ENCODE measurements at places on chromosomes 2 and 18.

GRCh38 chr2:160423126-160423525 is 70.5 kb downstream of the RBMS1 start:
- no peaks in the 10 kb centered on the region for H3K36me3 ChIP-seq
- H3K27ac ChIP-seq = no peak overlapping the region

DNA sequence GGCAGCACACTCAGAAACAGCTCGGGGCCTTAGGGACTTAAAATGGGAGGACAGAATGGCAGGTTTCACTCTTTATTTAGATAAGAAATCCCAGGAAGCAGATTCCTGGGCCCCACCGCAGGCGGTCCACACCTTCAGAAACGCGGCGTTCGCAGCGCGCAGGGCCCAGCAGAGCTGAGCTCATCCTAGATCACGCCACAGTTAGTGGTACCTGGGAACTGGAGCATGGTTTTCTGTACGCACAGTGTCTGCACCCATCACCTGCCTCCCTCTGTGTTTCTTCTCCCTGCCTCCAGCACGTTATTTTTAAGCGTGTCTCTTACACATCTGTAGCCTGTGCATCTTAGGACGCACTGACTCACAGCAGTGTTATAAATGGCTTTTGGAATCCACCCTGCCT is 242.1 kb downstream of the ALPK2 start:
- no peak for DNase-seq
- H3K4me1 ChIP-seq = no peaks in the 10 kb centered on the region
- H3K27ac ChIP-seq = no peak overlapping the region
- H3K36me3 ChIP-seq = peaks cover 68% of the 10 kb centered on the region
- H3K4me3 ChIP-seq = no peak overlapping the region

- H3K4me1 ChIP-seq = peaks cover 58% of the 10 kb centered on the region
- H3K27ac ChIP-seq = peak overlapping the region; percentile 59
- H3K27me3 ChIP-seq = no peaks in the 10 kb centered on the region
- DNase-seq = no peak
- no peak overlapping the region for H3K4me3 ChIP-seq
- H3K36me3 ChIP-seq = no peaks in the 10 kb centered on the region
These were observed 60.6 kb downstream of the ZEB2 start for GRCh38 chr2:144459286-144459685.

DNA sequence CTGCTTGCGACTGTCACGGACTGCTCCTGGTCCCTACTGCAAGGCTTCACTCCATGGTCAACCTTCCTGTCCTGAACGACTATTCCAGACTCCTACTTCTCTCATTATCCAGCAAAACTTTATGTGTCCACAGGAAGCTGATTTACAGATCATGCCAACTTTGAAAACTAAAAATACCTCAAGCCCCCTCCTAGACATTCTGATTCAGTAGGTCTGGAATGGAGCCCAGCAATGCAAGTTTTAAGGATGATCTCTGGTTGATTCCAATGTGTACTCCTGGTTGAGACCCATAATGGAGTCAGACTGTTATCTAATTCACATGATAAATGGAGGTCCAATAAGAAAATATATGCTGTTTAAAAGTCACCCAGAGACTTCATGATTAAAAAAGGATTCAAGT is 13.1 kb upstream of the LRATD1 start:
- no peaks in the 10 kb centered on the region for H3K36me3 ChIP-seq
- DNase-seq = no peak
- no peaks in the 10 kb centered on the region for H3K27me3 ChIP-seq
- H3K4me1 ChIP-seq = no peaks in the 10 kb centered on the region
- H3K4me3 ChIP-seq = no peak overlapping the region

- no peak overlapping the region for H3K27ac ChIP-seq
- H3K27me3 ChIP-seq = no peaks in the 10 kb centered on the region
- peaks cover 3% of the 10 kb centered on the region for H3K4me1 ChIP-seq
- DNase-seq = no peak
These were observed 12.4 kb upstream of the CRYGA start for GRCh38 chr2:208175840-208176153.

- no peak overlapping the region for H3K4me3 ChIP-seq
- no peak overlapping the region for H3K27ac ChIP-seq
These were observed 326.3 kb downstream of the GBX2 start for GRCh38 chr2:235841863-235842262.

- H3K36me3 ChIP-seq = no peaks in the 10 kb centered on the region
- no peak for DNase-seq
- no peaks in the 10 kb centered on the region for H3K27me3 ChIP-seq
- H3K4me3 ChIP-seq = no peak overlapping the region
These were observed 7.8 kb downstream of the SCYGR2 start for GRCh38 chr2:227606476-227606875.

DNA sequence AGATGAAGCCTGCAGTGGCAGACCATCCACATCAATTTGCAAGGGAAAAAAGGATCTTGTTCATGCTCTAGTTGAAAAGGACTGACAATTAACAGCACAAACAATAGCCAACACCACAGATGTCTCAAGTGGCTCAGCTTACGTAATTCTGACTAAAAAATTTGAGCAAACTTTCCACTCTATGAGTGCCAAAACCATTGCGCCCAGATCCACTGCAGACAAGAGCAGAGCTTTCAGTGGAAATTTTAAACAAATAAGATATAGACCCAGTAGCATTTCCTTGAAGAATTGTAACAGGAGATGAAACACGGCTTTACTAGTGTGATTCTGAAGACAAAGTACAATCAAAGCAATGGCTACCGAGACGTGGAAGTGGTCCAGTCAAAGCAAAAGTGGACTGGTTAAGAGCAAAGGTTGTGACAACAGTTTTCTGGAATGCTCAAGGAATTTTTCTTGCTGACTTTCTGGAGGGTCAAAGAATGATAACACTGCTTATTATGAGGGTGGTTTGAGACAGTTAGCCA is 12.0 kb upstream of the ZNF396 start:
- DNase-seq = no peak
- H3K36me3 ChIP-seq = no peaks in the 10 kb centered on the region
- H3K27me3 ChIP-seq = no peaks in the 10 kb centered on the region
- H3K4me1 ChIP-seq = peaks cover 5% of the 10 kb centered on the region

DNA sequence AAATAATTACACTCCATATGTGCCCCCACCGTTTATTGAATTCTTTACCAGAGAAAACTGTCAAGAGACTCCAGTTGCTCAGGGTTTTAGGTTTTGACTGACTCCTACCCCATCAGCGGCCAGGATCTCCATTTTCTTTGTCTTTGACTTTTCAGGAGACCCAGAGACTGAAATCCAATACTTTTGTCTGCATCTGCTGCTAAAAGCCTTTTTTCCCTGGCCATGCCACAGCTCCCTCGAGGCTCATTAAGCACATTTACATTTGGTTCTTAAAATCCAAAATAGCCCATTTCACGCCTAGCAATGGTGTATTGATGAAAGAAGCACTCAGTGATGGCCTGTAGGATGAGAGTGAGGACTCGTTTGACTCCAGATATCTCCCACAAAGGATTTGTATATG is 332.6 kb upstream of the ACVR2A start:
- no peaks in the 10 kb centered on the region for H3K27me3 ChIP-seq
- H3K4me3 ChIP-seq = no peak overlapping the region

- H3K27me3 ChIP-seq = no peaks in the 10 kb centered on the region
- DNase-seq = no peak
- H3K4me1 ChIP-seq = peaks cover 20% of the 10 kb centered on the region
- H3K4me3 ChIP-seq = no peak overlapping the region
These were observed 221.7 kb downstream of the PHLPP1 start for GRCh38 chr18:62937065-62937464.

DNA sequence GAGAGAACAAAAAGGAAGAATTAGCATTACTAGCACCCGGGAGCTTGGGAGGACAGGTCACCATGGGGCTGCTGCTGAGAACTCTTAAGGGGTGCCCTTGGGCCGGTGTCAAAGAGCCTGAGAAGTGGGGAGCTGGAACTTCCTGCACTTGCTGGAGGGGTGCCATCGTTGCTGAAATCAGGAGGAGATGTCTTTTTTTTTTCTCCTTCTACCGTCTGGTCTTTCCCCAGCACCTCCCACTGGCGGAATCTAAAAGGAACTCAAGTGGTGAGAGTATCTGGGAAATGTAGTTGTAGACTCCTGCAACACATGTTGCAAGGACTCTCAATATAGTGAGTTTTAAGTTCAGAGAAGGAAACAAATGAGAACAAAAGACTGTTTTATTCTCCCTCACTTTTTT is 6.1 kb upstream of the AMMECR1L start:
- peaks cover 12% of the 10 kb centered on the region for H3K4me1 ChIP-seq
- no peak overlapping the region for H3K4me3 ChIP-seq
- H3K27ac ChIP-seq = no peak overlapping the region
- DNase-seq = peak; percentile 73
- H3K27me3 ChIP-seq = no peaks in the 10 kb centered on the region

GRCh38 chr2:66461001-66461663 is 26.2 kb downstream of the MEIS1 start:
- no peaks in the 10 kb centered on the region for H3K27me3 ChIP-seq
- peaks cover 22% of the 10 kb centered on the region for H3K4me1 ChIP-seq
- peaks cover 5% of the 10 kb centered on the region for H3K36me3 ChIP-seq

GRCh38 chr2:70340761-70341476 is 39.1 kb upstream of the FAM136A start:
- H3K36me3 ChIP-seq = no peaks in the 10 kb centered on the region
- H3K4me3 ChIP-seq = no peak overlapping the region
- no peak overlapping the region for H3K27ac ChIP-seq
- H3K4me1 ChIP-seq = no peaks in the 10 kb centered on the region
- no peaks in the 10 kb centered on the region for H3K27me3 ChIP-seq

- no peaks in the 10 kb centered on the region for H3K36me3 ChIP-seq
- no peak overlapping the region for H3K4me3 ChIP-seq
- no peaks in the 10 kb centered on the region for H3K27me3 ChIP-seq
- peaks cover 6% of the 10 kb centered on the region for H3K4me1 ChIP-seq
- H3K27ac ChIP-seq = no peak overlapping the region
- no peak for DNase-seq
These were observed 250.8 kb downstream of the TNS1 start for GRCh38 chr2:217751952-217752351.

DNA sequence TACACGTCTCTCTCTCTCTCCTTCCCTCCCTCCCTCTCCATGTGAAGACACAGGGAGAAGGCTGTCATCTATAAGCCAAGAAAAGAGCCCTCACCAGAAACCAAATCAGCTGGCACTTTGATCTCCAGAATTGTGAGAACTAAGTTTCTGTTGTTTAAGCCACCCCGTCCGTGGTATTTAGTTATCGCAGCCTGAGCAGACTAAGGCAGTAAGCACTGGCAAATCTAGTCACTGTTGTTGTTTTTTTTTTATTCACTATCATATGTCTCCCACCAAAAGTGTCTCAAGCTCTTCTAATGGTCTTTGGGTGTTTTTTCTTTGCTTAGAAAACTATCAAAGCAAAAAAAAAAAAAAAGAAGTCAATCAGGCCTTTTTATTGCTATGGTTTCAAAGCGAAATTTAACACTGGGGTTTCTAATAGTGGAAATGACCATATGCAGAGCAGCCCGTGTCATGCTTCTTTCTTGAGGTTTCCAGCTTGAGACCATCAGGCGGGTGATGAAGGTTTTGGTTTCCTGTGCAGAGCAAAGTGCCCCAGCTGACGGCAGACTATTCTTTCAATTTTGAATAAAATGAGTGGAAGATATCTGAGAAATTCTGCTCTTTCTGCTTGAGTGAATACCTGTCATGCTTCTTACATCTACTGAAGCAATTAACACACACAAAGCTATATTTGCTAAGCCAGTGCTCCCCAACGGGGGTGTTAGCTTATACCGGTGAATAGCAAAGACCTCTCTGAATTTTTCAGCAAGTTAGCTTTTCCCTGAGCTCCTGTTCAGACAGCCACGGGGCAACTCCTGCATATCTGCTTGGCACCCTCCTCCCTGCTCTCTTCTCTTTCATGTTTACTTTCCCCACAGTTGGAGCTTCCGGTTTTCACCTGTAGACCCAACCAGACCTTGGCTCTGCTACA is 394.1 kb upstream of the ATP5MC3 start:
- no peak for DNase-seq
- H3K4me1 ChIP-seq = no peaks in the 10 kb centered on the region

DNA sequence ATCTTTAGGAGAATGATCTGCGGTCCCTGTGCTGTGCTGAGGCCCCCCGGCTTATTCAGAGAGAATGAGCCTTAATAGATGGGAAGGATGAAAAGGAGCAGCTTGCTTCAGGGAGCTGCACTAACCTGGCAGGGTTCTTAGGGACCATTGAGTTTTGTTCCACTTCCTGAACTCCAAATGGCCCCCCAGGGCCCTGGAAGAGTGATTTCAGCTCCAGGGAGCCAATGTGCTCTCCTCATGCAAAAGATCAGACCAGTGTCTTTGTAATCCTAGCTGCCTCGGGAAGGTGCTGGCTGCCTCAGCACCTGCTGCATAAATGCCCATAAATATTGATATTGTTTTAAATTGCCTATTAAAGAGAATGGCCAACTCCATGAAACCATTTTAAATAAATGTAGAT is 210.2 kb downstream of the NCK2 start:
- no peaks in the 10 kb centered on the region for H3K36me3 ChIP-seq
- H3K4me3 ChIP-seq = no peak overlapping the region
- no peak for DNase-seq
- H3K27ac ChIP-seq = no peak overlapping the region
- H3K27me3 ChIP-seq = no peaks in the 10 kb centered on the region
- no peaks in the 10 kb centered on the region for H3K4me1 ChIP-seq

DNA sequence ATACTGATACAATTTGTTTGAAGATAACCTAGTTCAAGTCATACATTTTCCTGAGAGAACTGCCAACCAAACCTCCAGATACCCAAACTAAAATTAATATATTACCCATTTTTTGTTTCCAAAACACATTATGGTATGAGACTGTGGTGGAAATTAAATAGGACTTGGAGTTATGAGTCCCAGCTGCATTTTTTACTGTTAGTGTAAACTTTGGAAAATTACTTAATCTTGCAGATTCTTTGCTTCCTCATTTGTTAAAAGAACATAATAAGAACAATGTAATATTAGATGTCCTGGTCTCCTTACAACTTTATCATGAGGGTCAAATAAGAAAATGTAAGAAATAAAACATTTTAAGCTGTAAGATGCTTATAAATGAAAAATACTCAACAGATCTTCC is 98.2 kb upstream of the TRIB2 start:
- H3K4me1 ChIP-seq = no peaks in the 10 kb centered on the region
- H3K27me3 ChIP-seq = no peaks in the 10 kb centered on the region
- H3K4me3 ChIP-seq = no peak overlapping the region
- no peaks in the 10 kb centered on the region for H3K36me3 ChIP-seq
- no peak overlapping the region for H3K27ac ChIP-seq

DNA sequence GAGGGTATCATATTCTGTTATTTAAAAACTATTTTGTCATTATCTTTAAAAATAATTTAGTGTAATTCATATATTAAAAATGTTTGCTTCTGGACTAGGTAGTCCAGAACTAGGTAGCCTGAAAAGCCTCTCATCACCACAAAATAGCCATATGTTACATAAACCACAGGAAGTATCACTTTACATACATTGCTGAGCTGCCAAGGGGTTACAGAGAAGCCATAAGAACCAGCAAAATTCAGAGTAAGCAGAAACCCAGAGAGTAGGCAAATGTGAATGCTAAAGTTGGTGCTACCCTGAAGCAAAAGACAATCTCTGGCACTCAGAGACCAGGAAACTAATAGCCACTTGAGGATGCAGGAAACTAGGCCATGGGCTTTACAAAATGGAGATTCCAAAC is 60.9 kb downstream of the LOXHD1 start:
- H3K4me1 ChIP-seq = no peaks in the 10 kb centered on the region
- no peak overlapping the region for H3K4me3 ChIP-seq
- DNase-seq = no peak
- H3K36me3 ChIP-seq = no peaks in the 10 kb centered on the region
- H3K27me3 ChIP-seq = no peaks in the 10 kb centered on the region

- DNase-seq = no peak
- H3K27me3 ChIP-seq = no peaks in the 10 kb centered on the region
- no peaks in the 10 kb centered on the region for H3K4me1 ChIP-seq
- H3K36me3 ChIP-seq = no peaks in the 10 kb centered on the region
These were observed 151.3 kb upstream of the SERPINE2 start for GRCh38 chr2:224190234-224190935.

GRCh38 chr2:159292157-159292556 is 5.7 kb upstream of the WDSUB1 start:
- H3K4me1 ChIP-seq = no peaks in the 10 kb centered on the region
- no peaks in the 10 kb centered on the region for H3K27me3 ChIP-seq
- no peak overlapping the region for H3K27ac ChIP-seq
- DNase-seq = no peak
- no peaks in the 10 kb centered on the region for H3K36me3 ChIP-seq

All from upper lobe of right lung (tissue), 1 donor.